Pons (tissue), 1 donor: ENCODE measurements at places on chromosomes 5 and 9.

GRCh38 chr5:5929291-5930020 is 448.9 kb downstream of the MED10 start:
- DNase-seq = no peak

DNA sequence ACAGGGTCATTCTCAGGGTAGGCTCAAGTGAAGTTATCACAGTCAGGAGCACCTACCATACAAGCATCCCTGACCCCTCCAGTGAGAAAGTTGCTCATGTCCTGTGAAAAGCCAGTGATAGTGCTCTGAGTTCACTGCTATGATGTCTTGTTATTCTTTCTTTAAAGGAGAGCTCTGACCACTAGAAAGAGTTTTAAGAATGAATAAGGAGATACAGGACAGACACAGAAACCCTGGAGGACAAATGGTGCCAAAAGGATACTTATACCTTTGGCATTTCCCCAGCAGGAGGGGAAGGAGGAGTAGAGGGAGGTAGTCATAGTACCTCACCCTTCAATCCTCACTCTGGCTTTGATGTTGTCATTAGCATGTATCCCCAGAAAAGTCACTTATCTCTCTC is 84.0 kb upstream of the AGXT2 start:
- DNase-seq = no peak

DNA sequence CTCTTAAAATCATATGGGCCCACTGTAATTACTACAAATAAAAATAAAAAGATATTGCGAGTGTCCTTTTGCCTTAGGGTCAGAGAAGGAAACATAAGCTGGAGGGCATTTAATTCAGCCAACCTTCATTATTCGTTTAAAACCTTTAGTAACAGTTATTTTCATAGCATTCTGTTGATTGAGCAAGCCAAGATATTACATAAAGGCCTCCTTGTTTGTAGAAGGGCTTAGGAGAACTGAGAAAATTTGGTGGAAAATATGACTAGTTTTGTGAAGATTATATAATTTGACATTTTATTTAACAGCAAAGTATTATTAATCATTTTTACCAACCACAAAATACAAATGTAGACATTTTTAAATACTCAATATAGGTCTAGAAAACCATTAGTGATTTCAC is 62.2 kb downstream of the COX7C start:
- DNase-seq = no peak

DNA sequence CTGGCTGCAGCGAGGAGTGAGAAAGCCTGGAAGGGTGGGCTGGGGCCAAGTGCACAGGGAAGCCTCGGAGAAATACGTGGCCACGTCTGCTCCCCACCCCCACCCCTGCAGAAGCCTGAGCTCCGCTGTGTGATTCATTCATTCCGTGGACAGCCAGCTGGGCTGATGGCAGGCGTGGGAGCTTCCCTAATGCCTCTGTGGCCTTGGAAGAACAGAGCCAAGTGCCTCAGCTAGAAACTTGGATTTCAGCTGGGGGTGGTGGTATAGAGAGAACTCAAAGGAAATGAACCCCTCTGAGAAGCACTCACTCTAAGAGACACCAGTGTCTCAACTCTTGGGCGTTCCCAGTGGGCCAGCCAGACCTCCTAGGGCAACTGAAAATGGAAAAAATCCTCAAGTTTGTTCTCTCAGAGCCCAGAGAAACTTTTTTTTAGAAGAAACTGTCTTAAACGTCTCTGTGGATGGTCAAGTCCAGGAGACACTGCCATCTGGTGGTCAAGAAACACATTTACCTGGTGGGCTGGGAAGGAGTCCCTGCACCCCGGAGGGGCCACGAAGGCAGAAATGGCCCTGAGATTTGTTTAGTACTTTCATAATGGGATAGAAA is 18.0 kb downstream of the ATOX1 start:
- peak; percentile 79 for DNase-seq

GRCh38 chr9:1938675-1939170 is 76.4 kb upstream of the SMARCA2 start:
- no peak for DNase-seq

GRCh38 chr9:36818242-36818938 is 215.7 kb downstream of the PAX5 start:
- DNase-seq = no peak
